ENCODE measurements at places on chromosomes 12 and 14.

DNA sequence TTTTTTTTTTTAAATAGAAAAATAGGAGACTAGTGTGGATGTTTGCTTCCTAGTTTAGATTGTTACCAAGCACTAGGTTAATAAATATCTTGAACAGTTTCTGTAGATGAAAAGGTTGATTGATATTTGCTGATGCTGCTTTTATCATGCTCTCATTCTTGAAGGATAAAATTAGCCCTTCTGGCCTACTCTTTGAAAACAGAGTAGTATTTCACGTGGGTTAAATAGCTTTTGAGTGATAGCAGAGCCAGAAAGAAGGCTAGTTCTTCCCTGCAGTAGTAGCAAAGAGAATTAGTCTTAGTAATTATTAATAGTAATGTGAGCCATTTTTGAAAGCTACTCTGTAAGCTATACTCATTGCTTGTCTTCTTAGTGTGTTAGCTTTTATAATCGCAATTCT lies 5.2 kb downstream of the NEDD1 start:
- no peak for DNase-seq

DNA sequence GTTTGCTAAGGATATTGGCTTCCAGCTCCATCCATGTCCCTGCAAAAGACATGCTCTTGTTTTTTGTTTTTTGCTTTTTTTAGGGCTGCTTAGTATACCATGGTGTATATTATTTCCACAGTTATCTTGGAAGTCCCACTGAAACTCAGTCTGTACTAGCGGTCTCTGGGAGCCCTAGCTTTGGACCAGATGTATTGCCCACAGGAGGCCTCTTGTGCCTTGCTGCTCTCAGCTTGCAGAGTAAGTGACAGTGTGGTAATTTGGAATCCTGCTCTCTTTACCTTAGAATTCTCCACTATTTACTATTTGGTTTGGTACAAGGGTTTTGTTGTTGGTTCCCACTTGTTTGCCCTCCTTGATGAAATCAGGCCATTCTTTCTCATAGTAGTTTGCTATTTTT lies 1022.9 kb downstream of the LRFN5 start:
- DNase-seq: no peak

- no peak for DNase-seq
Observed at GRCh38 chr14:95649230-95649629, 37.0 kb upstream of the TCL1B start.

DNA sequence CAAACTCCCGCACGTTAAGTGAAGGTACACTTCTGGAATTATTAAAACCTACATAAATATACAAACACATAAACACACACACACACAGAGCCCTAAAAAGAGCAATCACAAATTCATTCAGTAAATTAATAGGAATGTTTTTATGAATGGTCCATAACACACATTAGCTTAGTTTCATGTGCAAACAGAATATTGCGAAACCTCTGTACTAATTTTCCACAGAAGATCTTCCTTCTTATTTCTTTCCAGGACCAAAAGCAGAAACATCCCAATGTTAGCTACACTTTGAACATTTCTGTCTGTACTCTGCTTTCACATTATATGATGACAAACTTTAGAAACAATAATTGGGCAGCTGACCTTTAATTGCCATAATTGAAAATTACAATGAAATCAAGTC lies 101.6 kb downstream of the SOX5 start:
- no peak for DNase-seq
